ENCODE measurements at places on chromosomes 11 and 22.

GRCh38 chr11:21572210-21572609 lies 620.7 kb upstream of the ANO5 start:
- DNase-seq, result no peak

GRCh38 chr22:36257948-36258670 lies 5.2 kb downstream of the APOL1 start:
- no peak for DNase-seq

DNA sequence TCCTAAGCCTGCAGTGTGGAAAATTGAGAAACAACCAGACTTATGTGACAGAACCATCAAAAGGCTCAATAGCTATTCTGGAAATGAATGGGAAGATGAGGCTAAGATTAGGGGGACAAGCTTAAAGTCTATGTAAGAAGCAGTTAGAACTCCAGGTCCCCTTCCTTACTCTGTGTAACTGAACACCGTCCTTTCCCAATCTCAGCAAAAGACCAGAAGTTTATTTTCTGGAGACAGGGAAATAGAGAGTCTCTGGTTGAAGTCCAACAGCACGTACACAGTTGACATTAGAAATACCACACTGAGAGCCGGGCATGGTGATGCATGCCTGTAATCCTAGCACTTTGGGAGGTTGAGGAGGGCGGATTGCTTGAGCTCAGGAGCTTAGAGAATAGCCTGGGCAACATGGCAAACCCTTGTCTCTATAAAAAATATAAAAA lies 93.9 kb downstream of the CD44 start:
- DNase-seq, result no peak

DNA sequence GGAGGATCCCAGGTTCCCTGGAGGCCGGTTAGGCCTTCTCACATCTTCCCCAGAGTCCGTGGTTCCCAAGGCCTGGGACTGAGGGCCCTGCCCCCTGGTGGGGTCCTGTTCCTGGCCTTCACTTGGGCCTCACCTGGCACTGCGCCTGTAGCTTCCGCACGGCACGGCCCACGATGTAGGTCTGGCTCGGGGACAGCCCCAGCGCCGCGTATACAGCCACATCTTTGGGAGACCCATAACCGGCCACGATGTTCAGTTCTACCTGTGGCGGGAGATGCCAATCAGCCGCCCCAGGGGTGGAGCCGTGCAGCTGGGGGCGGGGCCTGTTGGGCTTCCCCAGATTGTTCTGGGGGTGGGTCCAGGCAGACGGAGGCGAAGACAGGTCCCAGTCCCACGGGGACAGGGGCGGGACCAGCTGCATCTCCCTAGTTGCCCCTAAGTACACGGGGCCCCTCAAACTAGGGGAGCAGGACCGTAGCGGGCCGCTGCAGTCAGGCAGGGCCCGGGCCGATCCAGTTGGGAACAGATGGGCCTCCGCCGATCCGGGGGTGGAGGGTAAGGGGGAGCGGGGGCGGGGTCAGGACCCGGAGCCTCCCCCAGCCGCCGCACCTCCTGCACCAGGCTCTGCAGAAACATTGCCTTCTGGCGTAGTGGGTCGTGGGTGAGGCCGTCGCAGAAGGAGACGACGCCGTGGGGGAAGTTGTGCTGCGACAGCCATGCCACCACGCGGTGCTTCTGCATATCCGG lies 10.1 kb downstream of the AIP start:
- DNase-seq, result peak; percentile 65

DNA sequence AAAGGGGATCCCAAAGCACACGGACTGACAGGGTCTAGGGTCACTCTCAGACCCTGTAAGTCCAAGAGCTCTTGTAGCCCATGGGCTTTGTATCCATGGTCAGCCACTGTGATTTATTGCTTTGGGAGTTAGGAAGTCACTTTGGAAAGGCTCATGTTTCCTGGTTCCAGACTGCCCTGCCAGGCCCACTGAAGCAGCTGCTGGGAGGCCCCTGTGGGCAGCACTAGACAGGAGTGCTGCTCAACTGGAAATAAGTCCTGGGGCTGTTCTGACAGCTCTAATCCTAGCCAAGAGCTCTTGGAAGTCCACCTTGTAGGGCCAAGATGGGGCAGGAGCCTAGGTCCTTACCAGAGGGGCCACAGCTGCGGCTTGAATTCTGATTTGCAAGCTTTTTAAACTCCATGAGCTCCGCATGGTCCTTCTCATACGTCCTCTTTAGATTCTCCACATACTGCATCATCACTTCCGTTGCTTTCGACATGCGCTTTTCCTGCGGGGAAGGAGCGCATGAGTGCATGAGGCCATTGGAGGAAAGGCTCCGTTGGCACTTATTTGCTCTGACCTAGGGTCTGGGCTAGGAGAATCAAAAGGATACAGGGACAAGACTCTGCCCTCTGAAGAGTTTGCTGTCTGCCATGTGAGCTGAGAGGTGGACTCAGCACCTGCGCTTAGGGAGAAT lies 32.2 kb upstream of the LYVE1 start:
- no peak for DNase-seq

DNA sequence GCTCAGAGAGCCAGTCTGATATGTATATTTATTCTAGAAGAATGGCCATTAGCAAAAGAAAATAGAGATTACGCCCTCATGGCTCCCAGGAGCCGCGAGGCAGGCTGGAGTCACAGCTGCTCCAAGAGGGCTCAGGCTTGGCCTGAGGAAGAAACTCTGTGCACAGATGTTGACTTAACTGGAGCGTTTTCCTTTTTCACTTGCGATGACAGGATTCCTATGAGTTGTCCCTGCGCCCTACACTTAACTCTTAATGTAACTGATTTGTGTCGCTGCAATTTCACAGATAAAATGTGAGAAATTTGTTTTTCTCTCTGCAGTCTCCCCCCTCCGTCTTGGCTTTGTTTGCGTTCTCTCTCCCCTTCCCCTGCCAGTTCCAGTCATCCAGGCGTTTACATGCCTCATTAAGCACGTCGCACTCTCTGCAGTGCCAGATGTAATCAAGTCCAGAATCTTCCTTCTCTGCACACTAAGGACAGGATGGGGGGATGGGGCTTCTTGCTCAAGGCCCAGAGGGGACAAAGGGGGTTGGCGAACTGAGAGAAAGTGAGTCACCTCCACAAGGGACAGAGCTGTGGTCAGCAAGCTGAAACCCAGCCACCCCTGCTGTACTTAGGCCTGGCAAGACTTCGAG lies 1060.1 kb downstream of the NTM start:
- DNase-seq, result no peak

- DNase-seq, result no peak
Measured at GRCh38 chr11:78350646-78351165, 66.9 kb downstream of the GAB2 start.

GRCh38 chr22:20147237-20147988 lies 3.4 kb downstream of the CCDC188 start:
- DNase-seq, result no peak

DNA sequence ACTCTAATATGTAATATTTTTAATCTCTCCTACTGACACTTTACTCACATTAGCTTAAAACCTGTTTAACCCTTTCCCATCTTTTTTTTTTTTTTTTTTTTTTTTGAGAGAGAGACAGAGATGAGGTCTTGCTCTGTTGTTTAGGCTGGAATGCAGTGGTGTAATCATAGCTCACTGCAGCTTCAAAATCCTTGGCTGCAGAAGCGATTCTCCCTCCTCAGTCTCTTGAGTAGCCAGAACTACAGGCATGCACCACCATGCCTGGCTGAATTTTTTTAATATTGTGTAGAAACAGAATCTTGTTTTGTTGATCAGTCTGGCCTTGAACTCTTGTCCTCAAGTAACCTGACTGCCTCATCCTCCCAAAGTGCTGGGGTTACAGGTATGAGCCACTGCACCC lies 37.3 kb downstream of the PAMR1 start:
- DNase-seq, result no peak

DNA sequence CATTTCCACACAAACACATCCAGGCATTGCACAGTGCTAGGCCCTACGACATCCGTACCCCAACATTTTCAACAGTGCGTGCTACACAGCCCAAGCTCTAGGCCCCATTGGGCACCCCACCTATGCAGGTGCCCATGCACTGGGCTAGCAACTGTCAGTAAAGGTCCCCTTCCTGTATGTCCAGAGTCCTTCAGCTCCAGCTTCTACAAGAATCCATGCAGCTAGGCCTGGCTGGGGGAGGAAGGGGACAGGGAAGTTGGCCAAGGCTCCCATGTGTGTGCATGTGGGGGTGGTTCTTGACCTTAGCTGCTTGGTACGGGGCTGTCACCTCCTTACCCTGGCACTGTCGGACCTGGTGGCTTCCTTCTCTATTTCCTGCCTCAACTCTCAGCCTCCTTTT lies 1.3 kb downstream of the B3GAT1 start:
- no peak for DNase-seq

GRCh38 chr22:28005513-28005912 lies 86.5 kb upstream of the PITPNB start:
- no peak for DNase-seq

- no peak for DNase-seq
Measured at GRCh38 chr11:2002042-2002776, 4.6 kb upstream of the H19 start.

Data from HuH-7.5 (cell line).